Panc1 (cell line): ENCODE measurements at places on chromosomes 3 and 15. TPM values are rescaled to one million over a fixed set of nuclear protein-coding genes. Genes with fewer than 3 reads are reported as not detected.
A peak's percentile ranks its signal among the peaks of the same experiment; 100 is the strongest.

DNA sequence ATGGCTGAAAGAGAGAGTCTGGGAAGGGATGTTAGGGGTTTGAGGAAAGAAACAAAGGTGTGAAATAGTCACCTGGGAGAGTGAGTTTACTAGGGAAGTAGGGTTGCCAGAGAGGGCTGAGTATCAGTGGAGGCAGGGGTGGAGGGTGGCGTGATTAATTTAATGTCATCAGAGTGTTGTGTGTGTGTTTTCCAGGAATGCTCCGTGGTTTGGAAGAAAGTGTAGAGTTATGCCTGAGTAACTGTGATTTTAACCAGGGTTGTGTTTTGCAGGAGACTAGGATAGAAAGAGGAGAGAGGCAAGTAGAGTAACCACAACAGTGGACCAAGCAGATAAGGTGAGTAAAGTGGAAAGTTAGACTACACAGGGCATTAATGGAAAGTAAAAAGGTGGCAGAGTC is 27.2 kb downstream of the PLD1 start:
- DNase-seq, result no peak

DNA sequence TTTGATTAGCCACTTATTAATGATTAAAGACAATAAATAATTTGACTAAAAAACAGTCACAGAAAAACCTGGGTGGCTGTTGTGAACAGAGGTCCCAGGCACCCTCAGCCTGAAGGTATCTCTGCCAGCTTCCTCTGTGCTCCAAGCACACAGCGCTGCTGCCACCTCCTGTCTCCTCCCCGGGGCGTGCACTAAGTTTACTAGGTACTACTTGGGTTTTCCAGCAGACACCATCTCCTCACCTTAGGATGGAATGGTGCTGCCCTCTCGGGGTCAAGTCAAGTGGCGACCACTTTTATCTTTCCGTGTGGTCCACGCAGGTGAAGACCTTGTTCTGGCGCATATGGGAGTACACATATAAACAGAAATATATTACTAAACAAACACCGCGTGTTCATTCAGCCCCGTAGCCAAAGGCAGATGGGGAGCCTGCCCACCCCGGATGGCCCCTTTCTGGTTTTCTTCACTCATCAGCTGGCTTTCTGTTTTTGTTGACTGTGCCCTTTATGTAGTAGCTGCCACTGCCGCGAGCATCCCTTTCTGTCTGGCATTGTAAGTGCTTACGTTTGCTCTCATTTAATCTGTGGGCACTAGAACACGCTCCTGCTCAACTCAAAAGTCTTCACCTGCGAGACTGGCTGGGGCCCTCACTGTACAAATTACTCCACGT is 128.0 kb downstream of the LRIG1 start:
- no peak for DNase-seq

GRCh38 chr3:55675478-55675877 is 188.4 kb upstream of the WNT5A start:
- DNase-seq, result no peak

- DNase-seq, result no peak
Measured at GRCh38 chr3:71511037-71511436, 72.5 kb downstream of the FOXP1 start.

- DNase-seq, result peak; percentile 81
Measured at GRCh38 chr15:67178569-67179210, 75.8 kb downstream of the AAGAB start.

DNA sequence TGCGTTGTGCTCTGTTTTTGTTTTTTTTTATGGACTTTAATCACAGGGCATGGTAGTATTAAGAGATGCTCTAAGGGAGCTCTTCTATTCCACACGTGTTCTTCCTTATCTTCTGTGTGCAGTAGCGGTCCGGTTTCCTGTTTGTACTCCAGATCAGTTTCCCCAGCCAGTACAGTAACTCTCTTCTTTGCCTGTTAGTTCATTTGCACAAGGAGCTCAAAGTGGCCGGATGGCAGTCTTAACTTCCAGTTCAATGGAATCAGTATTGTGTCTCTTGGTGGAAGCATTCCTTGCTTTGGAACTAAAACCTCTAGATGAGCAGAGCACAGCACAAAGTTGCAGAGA is 122.0 kb downstream of the KLF13 start:
- no peak for DNase-seq

LRTM1 gene
- not detected for total RNA-seq

TMEM42 gene
- 12.7 TPM for total RNA-seq

CCDC71 gene
- 14.1 TPM for total RNA-seq

TLR9 gene
- not detected for total RNA-seq

POLQ gene
- 11.9 TPM for total RNA-seq
